ENCODE measurements at places on chromosomes 11 and 22.

DNA sequence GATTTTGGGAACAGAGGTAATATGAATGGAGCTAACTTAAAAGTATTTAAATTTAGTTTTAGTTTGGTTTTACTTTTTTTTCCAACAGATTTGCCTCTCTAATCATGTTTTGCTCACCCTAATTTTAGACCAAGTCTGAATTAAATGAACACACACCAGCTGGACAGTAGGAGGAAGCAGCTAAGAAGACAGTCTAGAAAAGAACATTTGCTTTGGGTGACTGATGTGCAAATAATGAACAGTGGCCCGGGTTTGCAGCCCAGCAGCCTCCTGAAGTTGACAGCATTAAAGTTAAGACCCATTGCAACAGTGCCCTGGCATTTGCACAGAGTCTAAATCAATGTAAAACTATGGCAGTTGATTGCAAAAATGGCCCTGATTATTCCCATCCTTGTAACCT lies 66.4 kb upstream of the SORL1 start:
- DNase-seq = no peak

GRCh38 chr22:20420157-20420842 lies 17.3 kb downstream of the SCARF2 start:
- DNase-seq = no peak

GRCh38 chr22:36554098-36554497 lies 25.1 kb upstream of the EIF3D start:
- DNase-seq = no peak

DNA sequence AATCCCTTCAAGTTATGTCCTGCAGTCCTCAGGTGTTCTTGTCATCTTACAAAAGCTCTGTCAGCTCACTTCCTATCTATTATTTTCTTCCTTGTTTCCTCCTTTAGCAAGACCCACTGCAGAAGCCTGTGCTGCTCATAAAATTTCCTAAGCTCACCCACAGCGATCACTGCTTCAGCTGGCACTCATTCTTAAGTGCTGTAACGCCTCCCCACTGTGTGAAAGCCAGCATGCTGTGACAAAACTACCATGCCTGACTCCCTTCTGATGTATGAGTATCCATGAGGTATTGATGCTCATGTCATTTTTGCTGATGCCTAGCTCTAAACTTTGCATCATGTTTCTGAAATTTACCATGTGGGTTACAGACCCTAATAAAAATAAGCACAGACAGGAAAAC lies 41.5 kb upstream of the CNTN5 start:
- DNase-seq = no peak

DNA sequence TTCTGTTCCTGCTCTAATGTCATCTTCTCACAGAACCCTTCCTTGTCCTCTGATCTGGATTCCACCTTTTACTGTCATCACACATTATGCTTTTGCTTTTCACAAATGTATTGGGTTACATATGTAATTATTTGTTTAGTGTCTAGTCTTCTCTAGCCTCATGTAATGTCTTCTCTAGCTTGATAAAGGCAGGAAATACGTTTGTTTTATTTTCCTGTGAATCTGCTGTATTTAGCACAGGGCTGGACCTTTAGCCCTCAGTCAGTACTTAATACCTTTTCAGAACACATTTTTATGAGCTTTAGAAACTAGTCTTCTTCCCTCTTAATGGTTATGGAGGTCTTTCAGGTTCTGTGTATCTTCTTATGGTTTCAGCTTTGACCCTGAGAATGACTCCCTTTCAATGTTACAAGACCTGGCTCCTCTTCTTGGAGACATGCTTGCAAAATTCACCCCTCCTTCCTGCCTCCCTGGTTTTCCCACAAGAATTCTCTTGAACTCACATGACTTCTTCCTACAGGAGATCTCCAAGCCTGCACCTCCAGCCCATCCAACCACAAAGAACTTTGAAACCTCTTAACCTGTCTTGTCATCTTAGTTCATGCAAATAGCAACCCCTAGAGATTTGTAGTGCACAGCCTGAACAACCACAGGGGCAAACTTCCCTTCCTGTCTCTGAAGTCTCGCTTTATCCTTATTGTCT lies 132.7 kb upstream of the DDI1 start:
- no peak for DNase-seq

All from NCI-H524 (cell line).